GM04504 (cell line): ENCODE measurements at places on chromosomes 6 and 20.
A peak's percentile ranks its signal among the peaks of the same experiment; 100 is the strongest.

DNA sequence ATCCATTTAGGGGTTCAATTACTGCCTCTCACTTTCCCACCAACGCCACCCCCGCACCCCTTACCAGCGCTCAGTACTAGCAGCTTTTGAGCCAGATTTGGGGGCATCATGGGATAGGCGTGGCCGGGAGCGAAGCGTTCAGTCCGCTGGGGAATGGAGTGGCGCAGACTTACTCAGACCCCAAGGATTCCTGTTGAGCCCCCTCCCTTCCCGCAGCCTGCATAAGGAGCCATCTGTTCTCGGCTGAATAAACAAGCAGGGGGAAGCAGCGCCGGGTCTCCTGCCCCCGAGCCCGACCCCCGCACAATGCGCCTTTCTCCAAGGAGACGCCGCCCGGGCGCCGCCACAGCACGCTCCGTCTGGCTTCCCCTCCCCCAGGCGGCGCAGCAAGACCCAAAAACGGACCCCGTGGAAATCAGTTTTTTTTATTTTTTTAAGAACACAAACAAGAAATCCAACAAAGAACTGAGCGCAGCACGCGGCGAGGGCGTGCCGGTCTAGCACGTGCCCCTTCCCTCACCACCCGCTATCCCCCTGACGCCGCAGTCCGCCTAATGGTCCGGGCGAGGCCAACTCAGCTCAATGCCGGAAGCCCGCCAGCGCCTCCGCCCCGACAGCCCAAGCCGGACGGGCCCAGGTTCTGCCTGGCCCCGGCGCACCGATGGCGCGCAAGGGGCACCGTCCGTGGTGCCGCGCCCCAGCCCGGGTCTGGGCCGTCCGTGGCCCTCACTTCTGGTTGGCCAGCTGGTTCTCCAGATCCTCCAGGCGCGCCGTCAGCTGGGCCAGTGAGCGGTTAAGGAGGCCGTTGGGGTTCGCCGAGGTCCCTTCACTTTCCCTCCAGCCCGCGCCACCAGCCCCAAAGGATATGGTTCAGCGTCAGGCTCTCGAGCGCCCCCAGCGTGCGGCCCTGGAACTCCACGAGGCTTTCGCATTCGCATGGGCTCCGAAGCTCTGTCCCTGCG is 13.3 kb upstream of the RBPJL start:
- peak; percentile 17 for DNase-seq

DNA sequence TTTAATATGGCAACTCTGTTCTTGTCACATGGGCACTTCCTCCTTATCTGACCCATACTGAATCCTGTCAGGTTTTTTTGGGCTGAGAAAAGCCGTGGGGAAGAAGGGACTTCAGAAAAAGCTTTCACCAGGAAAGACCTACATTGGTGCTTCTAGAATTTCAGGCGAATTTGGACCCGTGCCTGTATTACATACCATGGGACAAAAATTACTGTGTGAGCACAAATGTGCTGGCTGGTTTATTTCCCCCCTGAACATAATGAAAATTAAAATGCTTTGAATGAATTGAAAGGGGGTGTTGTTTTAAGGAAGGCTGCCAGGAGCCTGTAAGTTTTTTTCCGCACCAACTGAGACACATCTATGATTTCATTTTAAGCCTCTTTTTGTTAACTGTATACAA is 29.6 kb downstream of the CAP2 start:
- no peak for DNase-seq

DNA sequence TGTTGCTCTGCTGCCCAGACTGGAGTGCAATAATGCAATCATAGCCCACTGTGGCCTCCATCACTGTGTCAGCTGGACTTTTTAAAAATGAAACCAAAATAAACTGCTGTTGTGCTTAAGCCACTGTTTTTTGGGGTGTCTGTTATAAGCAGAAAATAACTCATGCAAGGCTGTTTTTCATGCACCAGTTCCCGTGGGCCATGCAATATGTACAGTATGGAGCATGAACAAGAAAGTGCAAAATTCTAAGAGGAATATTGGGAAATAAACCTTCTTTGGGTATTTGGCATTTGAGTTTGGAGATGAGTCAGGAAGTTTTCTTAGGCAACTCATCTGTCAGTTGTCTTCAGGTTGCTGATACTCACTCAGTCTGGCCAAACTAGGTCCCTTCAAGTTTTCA is 14.9 kb upstream of the ZFAND3 start:
- DNase-seq = no peak

DNA sequence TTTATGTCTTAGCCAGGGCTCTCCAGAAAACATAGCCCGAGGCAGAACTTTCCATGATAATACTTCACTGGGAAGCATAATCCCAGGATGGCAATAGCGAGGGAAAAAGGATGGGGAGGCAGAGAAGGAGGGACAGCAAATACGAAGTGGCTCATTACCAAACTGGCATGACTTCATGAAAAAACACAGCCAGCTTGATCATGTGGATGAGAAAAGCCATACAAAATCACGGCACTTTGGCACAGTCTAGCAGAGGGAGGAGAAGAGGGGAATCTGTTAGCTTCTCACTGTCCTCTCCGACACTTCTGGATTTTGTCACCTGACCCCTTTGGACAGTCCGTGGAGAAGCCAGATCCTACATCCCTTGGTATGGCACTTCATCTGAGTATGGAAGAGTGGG is 212.5 kb upstream of the GRIK2 start:
- no peak for DNase-seq

GRCh38 chr6:157571269-157571668 is 190.3 kb downstream of the ZDHHC14 start:
- no peak for DNase-seq

DNA sequence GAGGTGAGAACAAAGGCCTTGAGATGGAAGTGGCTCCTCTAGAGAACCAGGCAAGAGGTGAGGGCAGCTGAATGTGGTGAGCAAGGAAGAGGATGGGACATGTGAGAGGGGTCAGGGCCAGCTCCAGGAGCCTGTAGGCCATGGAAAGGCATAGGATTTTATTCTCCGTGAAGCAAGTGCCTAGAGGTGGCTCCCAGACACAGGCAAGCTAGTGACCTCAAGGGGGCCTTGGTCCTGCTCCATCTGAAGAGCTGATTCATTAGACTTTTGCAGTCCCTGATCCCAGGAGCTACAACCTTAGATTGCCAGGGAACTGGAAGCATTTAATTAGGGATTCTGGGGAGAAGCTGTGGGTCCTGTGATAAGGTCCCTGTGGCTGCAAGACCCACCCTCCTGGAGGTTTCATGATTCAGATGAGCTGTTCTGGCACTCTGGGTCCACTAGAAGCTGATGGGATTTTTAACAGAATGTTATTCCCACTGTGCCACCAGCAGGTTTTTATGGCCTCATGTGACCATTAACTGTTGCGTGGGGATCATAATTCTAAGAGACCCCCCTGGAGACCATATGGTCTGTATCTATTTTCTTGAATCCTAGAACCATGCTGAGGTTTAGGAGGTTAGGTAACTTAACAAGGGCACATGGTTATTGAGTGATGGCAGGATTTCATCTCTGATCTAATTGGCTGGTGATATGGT is 90.5 kb downstream of the ELOVL5 start:
- DNase-seq = no peak

GRCh38 chr20:45725134-45725533 is 3.0 kb downstream of the SPINT4 start:
- no peak for DNase-seq

GRCh38 chr20:24805456-24806238 is 143.4 kb upstream of the CST7 start:
- no peak for DNase-seq

- no peak for DNase-seq
Measured at GRCh38 chr6:117028256-117028655, 151.2 kb downstream of the RFX6 start.

DNA sequence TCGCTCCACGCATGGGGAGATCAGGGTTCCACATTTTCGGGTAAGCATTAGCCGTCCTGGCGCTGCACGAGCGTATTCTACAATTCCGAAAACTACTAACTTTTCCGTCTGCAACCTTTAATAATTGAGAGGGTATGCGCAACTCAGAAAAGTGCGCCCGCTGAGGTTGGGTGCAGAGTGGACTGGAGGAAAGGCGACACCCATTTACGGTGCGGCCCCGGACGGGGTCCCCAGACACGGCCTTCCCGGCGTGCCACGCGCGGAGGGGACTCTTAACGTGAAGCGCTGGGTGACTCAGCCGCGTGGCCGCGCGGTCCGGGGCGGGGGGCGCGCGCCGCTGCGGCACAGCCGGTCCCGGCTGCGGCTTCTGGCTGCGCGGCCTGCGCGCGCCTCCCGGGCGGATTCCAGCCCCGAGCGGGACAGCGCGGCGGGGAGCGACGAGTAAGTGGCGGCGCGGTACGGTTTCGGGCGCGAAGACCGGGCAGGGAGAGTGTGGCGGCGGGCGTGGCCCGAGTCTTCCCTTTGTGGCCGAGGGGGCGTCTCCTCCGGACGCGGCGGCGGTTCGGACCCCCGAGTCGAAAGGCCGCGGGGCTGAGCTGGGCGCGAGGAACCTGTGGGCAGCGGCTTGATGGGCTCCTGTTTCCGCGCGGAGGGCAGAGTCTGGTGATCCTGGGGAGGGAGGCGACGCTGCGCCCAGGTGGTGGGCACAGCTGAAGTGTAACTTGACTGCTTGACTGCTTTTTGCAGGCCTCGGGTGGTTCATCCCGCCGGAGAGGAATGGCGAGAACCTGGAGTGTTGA is at the start of the genes KCTD20 and PXT1:
KCTD20 (plus strand) TSS at position 330 of the 800 bp plus-strand sequence. CDS start 27,098 bp downstream, outside the sequence.
PXT1 (minus strand) TSS at position 184 of the 800 bp plus-strand sequence. CDS start 16,772 bp downstream, outside the sequence.
- peak; percentile 69 for DNase-seq

DNA sequence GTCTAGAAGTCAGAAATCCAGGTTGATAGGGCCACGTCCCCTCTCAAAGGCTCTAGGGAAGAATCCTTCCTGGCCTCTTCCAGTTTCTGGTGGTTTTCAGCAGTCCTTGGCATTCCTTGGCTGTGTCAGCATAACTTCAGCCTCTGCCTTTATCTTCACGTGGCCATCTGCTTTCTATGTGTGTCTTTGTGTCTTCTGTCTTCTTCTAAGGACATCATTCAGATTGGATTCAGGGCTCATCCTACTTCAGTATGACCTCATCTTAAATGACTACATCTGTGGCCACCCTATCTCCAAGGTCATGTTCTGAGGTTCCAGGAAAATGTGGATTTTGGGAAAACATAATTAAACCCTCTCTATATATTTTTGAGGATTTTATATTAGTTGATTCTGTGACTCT is 23.0 kb downstream of the C6orf89 start:
- no peak for DNase-seq

- DNase-seq = no peak
Measured at GRCh38 chr6:166745801-166746668, 119.0 kb upstream of the RPS6KA2 start.

DNA sequence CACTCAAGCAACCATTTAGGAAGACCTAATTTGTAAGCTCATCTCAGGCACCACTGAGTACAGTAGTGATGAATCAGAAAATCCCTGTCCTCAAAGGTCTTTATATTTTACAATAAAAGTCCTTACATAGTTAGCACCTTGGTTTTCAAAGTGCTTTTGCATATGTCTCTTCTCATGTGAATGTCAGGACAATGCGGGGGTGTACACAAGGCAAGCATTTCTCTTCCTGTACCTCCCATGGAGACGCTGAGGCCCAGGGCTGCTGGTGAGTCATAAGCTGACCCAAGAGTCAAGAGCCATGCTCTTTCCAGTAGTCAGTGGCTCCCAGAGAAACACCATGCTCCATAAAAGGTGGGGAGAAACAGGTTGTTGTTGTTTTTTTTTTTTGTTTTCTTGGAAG is 174.0 kb downstream of the GJA10 start:
- DNase-seq = no peak

DNA sequence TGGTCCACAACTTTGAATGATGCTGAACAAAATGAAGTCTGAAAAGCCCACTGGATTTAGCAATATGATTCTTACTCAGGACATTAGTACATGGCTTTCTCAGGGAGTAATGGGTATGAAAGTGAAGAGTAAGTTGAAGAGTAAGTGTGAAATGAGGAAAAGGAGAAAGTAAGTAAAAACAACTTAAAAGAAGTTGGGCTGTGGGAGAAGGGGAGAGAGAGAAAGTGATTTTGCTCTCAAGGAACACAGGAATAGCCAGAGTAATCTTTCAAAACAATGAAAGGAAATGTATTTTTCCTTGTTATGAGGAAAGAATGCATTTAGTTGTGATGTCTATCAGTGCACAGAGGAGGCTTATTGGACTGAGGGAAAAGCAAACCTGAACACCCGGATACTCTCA is 39.8 kb upstream of the NKAIN2 start:
- no peak for DNase-seq

- DNase-seq = no peak
Measured at GRCh38 chr6:163716690-163717089, 302.2 kb downstream of the QKI start.

- no peak for DNase-seq
Measured at GRCh38 chr20:4465855-4466545, 255.7 kb upstream of the PRND start.

DNA sequence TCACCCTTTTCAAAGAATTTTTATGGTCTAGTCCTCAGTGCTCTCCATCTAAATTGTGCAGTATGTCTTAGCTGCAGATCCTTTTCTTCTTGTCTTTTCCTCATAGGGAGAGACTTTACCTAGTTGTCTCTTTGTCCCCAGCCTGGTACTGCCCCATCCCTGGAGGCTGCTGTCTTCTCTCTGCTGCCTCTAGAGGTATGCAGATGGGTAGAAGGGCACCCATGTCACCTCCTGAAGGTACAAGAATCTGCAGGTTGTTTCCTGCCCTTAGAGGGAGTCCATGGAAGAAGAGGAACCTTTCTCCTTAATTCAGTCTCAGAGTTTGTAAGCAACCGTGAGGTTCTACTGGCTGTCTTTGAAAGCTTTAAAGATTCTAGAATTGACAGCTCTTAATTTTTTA is 39.1 kb downstream of the MCM8 start:
- DNase-seq = no peak

DNA sequence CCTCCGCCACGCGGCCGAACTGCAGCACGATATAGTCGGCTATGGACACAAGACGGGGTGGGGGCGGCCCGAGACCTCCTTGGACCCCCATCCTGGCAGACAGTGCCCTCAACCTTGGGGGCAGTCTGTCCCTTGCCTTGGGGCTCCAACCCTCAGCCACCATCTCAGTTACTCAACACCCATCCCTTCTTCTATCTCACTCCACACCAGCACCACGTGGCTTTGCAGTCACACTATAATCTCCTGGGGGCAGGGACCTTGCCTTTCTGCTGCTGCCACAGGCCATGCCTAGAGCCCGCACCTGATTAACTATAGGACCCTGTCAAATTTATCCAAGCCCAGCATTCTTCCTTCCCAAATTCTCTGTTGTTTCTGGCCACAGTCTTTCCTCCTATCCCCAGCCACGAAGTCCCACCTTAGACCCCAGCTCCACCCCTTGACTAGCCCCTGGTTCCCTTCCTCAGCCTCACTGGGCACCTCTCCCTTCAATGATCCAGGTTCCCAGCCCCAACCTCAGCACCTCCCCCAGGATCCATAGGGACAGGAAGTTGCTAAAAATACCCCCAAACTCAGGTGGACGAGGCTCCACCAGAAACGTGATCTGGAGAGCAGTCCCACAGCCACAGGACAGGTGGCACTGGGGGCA is 1.7 kb upstream of the TEAD3 start:
- no peak for DNase-seq

- no peak for DNase-seq
Measured at GRCh38 chr6:147384029-147384428, 124.5 kb upstream of the SAMD5 start.

DNA sequence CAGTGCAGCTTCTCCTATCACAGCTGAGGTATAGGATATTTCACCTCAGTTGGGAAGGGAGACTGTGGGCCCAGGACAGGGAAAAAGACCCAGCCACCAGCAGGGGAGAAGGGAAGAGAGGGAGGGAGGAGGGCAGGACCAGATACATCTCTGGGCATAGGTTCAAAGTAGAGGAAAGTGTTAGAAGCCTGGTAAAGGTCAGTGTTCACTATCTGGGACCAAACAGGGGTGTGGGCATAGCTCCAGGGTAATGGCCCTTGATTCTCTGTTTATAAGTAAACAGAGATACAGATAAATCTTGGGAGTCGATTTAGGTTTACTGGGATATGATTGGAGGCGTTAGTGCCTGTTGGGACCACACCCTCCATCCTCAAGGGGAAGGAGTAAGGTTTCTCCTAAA is 266.2 kb downstream of the LRFN2 start:
- DNase-seq = no peak
